ENCODE measurements at places on chromosomes 7 and 10.

DNA sequence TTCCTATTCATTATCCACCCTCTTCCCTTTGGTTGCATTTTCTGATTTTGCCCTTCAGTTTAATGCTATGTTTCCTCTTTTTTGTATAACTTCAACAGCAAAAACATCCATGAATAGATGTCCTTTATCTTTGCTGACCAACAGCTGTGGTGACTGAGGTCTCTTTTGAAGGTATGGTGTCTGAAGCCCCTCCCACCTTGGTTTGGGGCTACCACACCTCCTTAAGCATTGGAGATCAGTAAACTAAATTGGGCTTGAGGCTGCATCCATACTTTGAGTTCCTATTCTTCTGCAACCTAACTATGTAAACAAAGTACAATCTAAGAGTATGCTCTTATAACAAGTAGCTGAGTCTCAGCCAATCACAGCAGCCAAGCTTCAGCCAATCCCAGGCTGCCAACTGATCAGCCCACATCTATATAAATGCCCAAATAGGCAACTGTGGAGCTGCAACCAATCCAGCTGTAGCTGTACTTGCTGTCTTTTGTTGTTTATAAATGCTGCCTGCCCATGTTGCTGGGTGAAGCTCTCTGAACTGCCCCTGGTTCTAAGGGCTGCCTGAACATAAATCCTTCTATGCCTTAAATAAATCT is 69.4 kb upstream of the PDLIM1 start:
- no peak for DNase-seq

GRCh38 chr7:79453558-79454360 is at the start of gene MAGI2:
Gene MAGI2, minus strand, starts transcription at chr7:79453667. Its CDS starts 347 bp downstream, at chr7:79453320.
- DNase-seq: no peak

- DNase-seq: no peak
Observed at GRCh38 chr7:99011706-99012404, 132.1 kb downstream of the SMURF1 start.

- DNase-seq: no peak
Observed at GRCh38 chr7:141541375-141541774, 9.8 kb upstream of the AGK start.

GRCh38 chr7:157470017-157470322 is 133.2 kb downstream of the DNAJB6 start:
- no peak for DNase-seq

DNA sequence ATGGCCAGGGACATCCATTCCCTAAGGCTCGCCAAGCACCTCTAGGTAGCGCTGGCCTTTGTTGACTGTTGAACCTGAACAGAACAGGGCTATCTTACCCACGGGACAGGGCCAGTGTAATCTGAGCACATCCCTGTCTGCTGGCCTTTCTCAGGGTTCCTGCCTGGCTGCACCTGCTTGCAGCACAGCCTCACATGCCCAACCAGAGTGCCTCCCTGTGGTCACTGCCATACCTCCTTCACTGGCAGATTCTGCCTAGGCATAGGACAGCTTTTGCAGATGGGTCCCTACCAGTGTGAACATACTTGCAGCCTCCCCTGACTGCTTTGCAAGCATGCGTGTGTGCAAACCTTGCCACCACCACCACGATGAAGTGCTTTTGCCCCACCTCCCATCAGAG is 15.8 kb upstream of the LIPN start:
- DNase-seq: no peak

DNA sequence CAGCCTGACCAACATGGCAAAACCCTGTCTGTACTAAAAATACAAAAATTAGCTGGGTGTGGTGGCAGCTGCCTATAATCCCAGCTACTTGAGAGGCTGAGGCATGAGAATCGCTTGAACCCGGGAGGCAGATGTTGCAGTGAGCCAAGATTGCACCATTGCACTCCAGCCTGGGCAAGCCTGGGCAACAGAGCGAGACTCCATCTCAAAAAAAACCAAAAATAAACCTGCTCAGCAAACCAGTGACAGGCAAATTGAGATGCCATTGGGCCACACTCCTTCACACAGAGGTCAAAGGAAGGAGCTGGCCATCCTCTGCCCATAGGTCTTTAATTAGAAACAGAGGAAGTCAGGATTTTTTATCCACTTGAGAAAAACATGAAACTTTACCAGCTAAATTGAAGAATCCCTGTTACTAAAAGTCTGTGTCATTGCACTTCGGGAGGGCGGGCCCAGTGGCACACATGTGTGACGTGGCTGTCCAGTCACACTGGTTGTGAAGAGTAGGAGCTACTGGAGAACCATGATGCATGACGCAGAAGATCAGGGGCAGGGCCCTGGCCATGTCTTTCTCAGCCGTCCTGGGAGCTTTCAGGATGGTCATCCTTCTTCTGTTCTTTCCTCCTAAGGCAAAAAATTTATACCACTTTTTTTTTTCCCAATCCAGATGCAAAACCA is 118.3 kb upstream of the ZNF438 start:
- DNase-seq: no peak

- DNase-seq: no peak
Observed at GRCh38 chr10:89853781-89854191, 152.4 kb downstream of the KIF20B start.

DNA sequence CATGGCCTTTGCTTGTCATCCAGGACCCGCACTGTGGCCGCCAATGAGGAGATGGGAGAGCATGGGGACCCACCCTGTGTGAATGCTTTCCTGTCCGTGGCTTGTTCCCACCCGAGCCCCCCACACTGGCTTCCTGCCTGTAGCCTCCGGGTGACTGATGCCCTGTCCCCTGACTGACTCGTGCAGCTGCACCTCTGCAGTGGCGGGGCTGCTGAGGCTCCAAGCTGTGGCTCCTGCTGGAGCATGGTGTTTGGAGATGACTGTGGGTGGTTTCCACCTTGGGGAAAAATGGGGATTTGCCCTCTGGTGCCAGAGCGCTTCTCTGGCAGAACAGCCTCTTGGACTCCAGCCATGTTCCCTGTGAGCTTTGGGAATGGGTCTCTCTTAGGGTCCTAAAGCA is 2.1 kb downstream of the CAMK1D start:
- DNase-seq: no peak

- no peak for DNase-seq
Observed at GRCh38 chr7:150890853-150891584, 38.7 kb downstream of the AOC1 start.

GRCh38 chr7:50308532-50309385 is 4.2 kb downstream of the IKZF1 start:
- no peak for DNase-seq

DNA sequence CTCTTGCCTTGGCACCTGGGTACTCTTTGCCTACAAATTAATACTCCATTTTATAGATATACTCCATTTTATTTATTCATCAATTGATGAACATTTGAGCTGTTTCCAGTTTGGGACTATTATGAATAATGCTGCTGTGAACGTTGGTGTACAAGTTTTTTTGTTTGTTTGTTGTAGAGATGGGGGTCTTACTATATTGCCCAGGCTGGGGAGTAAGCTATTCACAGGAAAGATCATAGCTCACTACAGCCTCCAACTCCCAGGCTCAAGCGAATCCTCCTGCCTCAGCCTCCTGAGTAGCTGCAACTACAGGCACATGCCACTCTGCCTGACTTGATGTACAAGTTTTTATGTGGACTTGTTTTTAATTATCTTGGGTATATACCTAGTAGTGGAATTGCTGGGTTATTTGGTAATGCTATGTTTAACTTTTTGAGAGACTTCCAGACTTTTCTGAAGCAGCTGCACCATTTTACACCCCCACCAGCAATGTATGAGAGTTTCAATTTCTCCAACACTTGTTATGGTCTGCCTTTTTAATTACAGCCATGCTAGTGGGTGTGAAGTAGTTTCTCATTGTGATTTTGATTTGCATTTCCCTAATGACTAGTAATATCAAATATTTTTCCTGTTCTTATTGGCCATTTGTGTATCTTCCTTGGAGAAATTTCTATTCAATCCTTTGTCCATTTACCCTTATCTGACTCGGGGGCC is 15.9 kb downstream of the WBP1L start:
- no peak for DNase-seq

DNA sequence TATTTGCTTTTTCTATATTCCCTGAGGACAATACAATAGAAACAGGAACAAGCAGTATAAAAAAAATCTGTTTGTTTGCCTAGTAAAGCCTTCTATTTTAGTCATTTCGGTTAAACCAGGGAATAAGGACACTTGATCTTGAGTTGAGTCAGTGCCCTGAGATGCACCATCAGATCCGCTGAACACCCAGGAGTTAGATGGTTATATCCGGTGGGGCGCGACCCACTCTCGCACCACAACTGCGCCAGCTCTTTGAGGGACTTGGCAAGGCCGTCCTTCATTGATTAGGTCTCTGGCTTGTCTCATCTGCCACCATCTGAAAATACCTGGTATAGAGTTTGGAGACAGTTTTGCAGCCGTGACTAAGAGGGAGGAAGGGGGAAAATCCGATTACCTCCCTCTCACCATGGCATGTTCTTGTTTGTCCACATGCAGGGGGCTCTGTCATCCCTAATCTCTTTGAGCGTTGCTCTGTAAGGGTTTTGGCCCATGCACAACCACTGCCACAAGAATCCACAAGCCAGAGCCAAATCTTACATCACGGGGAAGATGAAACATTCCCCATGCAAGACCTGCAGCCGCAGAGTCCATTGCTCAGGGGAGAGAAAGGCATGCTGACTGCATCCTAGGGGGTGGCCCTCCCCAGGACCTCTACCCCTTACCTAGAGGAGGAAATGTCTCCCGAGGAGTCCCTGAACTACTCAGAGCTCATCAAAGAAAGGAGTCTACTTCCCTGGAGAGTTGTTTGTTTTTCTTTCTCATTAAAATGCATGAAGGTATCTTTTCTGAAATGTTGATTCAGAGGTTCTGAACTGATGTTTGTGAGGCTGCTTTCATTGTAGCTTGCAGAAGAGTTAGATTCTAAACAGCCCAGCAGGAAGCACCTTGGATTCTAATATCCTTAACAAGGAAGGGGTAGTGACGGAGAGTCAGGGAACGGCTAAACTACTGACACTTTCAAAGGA is 101.6 kb upstream of the FAM171A1 start:
- DNase-seq: no peak

- DNase-seq: no peak
Observed at GRCh38 chr7:128740996-128741395, 1.8 kb downstream of the CALU start.

GRCh38 chr7:129162732-129163131 is 18.2 kb downstream of the TSPAN33 start:
- no peak for DNase-seq

- no peak for DNase-seq
Observed at GRCh38 chr7:134449680-134450079, 9.2 kb downstream of the AKR1B1 start.

DNA sequence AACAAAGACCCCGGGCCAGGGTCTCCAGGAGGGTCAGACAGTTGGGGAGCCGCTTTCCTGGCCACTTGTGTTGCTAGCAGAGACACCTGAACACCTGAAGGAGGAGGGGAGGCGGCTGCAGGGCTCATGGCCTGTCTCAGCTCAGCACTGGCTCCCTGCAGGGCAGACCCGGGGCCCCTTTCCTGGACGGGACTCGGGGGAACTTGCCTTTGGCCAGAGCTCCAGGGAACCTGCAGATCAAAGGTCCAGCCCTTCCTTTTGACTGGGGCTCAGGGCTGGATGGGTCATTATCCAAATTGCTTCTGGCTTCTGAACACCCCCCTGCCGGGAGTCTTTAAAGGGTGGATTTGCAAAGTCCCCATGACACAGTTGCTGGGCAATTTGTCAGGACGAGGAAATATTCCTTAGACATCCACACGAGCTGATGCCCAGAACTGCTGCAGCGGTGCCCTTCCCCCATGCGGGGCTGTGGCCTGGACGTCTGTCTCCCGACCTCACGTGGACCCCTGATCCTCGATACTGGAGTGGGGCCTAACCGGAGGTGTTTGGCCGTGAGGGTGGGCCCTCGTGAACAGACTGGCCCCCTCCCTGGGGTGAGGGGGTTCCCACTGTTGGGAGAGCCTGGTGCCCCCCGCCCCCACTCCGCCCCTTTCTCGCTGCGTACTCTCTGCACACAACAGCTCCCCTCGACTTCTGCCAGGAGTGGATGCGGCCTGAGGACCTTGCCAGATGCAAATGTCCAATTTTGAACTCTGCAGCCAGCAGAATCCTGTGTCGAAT is 194.3 kb downstream of the ELFN1 start:
- DNase-seq: no peak

- no peak for DNase-seq
Observed at GRCh38 chr7:70654979-70655378, 477.0 kb upstream of the GALNT17 start.

- DNase-seq: no peak
Observed at GRCh38 chr7:45511721-45512597, 62.2 kb upstream of the ADCY1 start.

DNA sequence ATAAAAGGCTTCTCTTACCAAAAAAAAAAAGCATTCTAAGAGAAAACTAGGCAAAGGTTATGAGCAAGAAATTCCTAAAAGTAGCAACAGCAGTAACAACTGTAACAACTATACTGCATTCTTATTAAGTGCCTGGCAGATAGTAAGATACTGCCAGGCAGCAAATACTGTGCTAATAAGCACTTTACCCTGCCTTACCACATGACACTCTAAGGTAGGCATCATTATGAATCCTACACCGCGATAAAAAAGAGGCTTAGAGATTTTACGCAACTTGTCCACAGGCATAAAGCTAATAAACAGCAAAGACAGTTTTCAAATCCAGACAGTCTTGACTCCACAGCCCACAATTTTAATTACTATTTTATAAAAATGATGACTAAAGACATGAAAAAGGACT is 83.2 kb downstream of the USP6NL start:
- no peak for DNase-seq
